Common myeloid progenitor, CD34-positive (primary cell): ENCODE measurements at places on chromosomes 7 and 10.

- DNase-seq: no peak
Measured at GRCh38 chr7:45938626-45939302, 17.7 kb upstream of the IGFBP3 start.

DNA sequence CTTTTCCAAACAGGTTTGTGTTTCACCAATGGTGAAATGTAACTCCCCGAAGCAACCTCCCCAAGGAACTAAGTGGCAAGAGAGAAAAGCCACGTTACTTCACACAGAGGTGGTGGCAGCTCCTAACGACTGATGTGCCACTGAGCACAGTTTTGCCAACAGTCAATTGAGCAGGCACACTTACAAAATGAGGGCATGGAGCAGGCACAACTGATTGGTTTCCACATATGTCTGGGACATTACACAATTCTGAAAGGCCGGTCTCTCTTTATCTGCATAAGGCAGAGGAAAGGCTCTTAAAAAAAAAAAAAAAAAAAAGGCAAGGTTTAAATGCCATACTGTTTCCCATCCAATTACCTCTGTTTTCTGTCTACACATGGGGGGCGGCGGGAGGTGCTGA, 86.7 kb downstream of the GFRA1 start:
- DNase-seq: no peak

GRCh38 chr7:136056651-136057231, 79.6 kb upstream of the MTPN start:
- DNase-seq: no peak

DNA sequence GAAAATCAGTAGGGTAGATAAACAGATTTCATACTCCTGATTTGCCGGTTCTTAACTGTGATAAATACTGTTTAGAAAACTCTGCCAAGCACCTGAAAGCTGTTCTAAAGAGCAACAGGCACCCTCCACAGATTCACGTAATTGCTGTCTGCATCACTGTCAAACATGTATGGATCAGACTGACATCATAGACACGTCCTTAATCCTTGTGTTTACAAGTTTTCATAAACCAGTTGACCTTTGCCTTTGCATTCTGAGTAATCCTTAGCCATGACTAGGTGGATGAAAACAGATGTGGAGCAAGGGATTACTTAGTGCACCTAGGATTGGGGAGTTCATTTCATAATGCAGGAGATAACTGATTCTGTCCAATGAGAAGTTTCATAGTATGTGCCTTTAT, 41.6 kb downstream of the SLC39A12 start:
- DNase-seq: no peak

DNA sequence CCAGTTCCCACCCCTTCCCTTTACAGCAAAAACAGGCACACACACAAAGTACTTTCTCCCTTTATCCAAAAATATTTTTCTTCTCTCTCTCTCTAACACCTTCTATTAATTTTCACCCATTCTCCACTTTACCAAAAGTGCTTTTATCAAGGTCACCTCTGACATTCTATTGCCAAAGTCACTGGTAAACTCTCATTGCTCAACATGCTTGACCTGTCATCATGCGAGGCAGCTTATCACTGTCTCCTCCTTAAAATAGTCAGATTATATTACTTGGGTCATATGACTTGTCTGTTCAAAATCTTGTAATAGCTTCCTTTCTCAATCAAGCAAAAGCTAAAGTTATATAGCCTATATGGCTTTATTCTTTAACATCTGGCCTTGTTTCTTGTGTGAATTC, 28.6 kb downstream of the MACC1 start:
- no peak for DNase-seq

DNA sequence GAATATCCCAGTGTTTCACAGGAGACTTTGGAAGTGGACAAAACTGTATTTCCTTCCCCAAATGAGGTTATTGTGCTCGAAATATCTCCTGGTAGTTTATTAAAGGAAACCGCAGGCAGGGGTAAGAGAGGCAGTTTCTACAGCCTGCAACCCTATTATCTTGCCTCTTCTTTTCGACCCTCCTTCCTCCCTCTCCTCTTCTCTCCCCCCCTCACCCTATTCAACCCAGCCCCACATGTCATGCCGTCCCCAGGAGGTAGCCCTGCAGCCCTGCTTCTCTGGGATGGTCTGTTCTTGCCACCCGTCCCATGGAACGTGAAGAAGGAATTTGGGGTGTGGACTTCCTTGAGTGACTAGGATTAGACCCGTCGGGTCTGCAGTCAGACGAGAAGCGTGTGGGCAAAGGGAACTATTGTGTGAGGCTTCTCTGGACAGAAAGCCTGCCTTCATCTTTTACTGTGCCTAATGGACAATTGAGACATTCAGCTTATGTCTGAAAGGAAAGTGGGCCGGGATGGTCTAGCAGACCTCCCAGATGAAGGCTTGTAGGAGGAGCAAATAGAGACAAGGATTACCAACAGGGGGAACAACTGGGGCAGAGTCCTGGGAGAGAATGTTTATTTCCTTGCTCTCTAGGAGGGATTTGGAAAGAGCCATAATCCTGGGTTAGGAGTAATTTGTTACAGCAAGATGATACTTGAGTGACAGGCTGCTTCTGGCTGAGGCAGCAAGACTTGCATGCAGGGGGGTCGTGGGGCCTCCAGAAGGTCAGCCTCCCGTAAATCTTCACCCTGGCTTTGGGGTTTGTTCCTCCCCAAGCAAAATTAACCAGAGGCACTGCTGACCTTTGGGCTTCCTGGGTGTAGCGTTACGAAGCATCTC, 77.8 kb downstream of the TCF7L2 start:
- peak; percentile 41 for DNase-seq

- peak; percentile 5 for DNase-seq
Measured at GRCh38 chr10:95655571-95656290, 780 bp downstream of the ALDH18A1 start.

DNA sequence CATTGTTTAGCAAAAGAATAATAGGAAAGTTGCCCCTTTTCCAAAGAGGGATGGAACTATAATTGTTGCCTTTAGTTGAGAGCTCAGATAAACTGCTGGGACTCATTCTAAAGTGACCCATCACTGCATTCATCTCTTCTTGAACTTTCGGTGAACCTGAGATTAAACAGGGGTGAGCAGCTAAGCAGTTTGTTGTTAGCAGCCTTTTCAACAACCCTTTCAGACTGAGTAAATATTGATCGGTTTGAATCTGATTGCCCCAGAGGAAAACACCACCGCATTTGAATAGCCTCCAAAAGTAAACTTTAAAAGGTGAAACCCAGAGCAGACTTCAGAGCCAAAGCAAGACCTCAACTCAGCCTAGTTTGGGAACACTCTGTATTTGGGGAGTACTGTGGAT, 4.7 kb downstream of the HOXA1 start:
- no peak for DNase-seq

DNA sequence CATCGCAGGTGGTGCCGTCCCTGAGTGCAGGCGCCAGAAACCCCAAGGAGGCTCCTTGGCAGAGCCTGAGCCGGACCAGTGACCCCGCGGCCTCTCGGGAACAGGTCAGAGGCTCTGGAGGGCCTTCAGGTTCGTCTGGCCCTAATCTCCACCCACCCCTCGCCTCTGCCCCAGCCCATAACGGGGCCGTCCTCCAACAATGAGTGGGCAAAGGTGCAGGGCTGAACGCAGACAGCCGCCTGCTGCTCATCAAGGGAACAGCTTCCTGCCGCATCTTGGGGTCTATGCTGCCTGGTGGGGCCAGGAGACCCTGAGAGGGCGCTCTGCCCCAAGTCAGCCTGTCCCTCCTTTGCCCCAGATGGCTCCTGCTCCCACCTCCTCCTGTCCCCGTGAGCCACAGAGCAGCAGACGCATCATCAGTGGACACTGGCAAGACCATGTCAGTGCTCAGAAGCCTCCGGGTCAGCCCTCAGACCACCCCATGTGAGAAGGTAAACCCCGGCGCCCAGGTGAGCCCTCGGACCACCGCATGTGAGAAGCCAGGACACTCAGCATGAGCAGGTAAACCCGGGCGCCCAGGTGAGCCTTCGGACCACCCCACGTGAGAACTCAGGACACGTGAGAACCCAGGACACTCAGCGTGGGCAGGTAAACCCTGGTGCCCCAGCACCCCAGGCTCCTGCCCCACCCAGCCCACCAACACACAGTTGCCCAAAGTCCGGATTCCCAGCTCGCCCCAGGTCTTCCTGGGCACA, 142.0 kb downstream of the PTPRN2 start:
- DNase-seq: no peak

GRCh38 chr10:119341459-119342301, 134.3 kb downstream of the GRK5 start:
- DNase-seq: peak; percentile 42

- DNase-seq: peak; percentile 69
Measured at GRCh38 chr7:151168003-151168786, 701 bp upstream of the GBX1 start.

DNA sequence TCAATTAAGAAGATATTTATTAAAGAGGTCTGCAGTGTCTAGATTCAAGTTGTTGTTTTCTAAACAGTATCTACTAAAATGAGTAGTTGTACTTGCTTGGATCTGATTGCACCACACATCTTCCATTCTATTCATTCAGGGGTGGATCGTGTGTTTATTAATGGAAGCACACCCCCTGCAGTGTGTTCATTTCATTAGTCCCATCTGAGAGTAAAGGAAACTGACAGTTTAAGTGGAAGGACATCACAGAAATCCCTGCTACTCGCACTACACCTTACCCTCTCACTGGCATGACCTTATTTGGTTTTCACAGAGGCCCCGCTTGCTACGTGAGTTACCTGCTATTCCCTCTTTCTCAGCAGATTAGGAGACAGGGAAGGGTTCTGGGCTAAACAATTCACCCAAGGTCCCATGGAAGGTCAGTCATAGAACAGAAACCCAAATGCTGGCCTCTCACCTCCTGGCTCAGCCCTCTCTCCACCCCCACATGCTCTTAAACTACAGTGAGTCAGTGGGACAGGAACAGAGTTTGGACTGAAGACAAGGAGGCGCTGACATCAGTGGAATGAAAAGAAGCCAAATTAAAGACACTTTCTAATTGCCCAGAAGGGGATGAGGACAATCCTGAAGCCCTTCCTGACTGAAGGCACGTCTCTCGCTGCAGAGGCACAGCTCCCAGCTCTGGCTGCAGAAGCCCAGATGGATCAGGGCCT, 369.2 kb upstream of the NRP1 start:
- no peak for DNase-seq

DNA sequence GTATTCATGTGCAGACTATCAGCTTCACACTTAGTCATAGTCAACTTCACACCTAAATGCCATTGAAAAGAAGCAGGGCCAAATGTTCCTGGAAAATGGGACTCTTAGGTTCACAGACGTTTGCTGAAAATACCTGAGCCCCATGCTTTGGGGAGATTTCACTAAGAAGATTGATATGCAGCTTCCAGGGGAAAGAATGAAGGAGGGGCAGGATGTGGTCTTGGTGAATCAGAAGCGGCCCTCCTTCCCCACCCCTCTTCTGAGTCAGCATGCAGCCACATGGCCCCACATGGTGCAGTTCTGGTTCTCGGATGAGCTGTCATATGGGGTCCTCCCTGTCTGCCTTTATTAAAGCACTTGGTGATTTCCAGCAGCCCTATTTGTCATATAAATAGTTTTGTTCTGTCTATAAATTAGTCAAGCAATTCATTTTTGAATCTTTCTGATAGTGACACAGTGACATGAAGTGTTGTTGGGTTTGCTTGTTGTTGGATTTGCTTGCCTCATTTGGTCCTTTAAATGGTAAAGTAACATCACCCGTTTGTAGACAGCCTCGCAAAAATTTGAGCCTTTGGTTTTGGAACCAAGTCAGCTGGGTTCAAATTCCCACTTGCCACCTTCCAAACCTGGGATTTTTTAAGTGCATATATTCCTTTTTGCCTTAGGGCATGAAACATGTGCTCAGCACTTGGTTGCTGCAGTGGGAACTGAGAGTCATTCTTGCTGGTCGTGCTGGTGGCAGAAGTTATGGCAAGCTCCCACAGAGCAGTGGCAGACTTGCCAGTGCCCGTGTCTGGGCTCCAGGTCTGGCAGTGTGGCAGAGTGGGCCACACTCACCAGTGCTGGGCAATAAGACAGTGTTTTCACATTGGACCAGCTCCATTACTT, 68.1 kb upstream of the CDK6 start:
- DNase-seq: peak; percentile 77

DNA sequence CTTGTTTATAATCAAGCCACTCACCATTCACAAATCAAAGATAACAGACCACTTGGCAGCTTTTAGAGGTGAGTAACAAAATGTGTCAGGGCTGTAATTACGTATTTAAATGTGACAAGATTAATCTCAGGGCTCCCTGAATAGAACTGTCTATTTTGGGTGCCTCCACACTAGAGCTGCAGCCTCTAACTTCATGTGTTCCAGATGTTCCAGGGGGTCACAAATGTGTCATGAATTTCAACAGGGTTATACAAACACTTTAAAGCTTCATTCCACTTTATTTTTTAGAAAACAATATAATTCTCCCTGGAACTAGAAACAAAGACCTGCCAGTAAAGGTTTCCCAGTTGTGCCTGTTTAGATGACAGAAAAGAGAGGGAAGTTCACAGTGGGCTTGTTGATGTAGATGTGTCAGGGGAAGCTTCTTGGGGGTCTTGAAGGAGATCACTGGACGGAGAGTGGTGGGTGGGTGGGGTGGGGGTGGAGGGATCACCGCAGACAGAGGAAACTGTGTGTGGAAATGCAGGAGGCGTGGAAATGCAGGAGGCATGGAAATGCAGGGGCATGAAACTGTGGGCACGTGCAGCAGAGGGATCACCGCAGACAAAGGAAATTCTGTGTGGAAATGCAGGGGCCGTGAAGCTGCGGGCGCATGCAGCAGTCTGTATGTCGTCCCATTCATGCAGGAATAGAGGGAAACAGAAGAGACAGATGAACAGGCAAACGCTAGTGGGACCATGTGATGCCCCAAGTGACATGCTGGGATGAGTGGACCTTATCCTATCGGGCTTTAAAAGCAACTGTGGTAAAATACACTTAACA, 42.0 kb upstream of the TRIL start:
- no peak for DNase-seq

DNA sequence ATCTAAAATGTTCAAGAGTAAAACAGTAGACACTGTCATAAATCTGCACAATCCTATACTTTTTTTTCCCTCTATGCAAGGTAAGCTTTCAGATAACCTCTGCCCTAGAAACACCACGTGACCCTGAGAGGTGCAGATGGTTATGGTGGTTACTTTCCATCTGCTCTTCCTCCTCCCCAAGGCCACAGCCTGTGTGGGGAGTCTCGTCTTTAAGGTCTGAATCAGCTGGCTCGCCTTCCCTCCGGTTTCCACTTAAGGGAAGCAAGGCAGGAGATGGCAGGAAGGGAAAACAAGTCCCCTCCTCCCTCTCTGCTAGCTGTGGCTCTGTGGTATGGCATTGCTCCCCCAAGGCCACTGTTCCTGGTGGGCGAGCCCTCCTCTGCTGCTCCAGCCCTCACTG, 181.8 kb downstream of the GLI3 start:
- no peak for DNase-seq

GRCh38 chr7:84535580-84536270, 341.1 kb upstream of the SEMA3A start:
- DNase-seq: no peak

DNA sequence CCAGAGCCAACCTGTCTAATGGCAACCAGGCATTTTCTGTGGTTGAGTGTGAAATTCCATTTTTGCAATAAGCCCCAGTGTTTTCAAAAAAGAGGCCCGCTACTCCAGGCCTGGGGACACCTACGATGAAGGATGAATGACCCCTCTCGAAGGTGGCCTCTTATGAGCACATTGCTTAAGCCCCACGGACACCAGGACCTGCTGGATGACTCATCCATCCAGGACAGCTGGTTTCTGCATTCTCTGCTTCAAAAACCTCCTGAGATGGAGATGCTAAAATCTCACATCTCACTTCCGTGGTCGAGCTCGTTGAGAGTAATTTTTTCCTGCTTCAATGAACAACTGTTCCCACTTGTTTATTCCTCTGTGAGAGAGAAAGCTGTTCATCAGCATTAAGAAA, 150.2 kb upstream of the FZD8 start:
- DNase-seq: no peak
